Cardiac fibroblast (primary cell): ENCODE measurements at places on chromosomes 7 and 10.

- peak; percentile 22 for DNase-seq
Observed at GRCh38 chr10:123991611-123992570, 100.3 kb upstream of the CPXM2 start.

DNA sequence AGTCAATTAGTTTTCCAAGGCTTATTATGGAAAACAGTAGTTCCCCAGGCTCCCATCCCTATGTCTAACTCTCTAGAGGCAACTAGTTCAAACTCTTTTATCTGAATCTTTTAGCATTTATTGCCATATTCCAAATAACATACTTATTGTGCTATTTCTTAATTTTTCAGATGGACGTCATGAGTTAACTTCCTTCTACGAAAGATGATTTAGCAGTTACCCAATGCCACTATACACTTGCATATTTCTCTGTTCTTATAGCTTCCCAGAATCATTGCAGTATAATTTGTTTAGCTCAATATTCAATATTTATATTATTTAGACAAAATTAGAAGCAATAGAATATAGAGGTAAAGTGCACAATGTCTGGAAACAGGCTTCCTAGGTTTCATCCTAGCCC is 52.8 kb downstream of the REEP3 start:
- DNase-seq = peak; percentile 11

GRCh38 chr10:58240531-58240930 is 27.2 kb downstream of the IPMK start:
- DNase-seq = peak; percentile 69

GRCh38 chr7:80722616-80723195 is 84.3 kb downstream of the CD36 start:
- peak; percentile 98 for DNase-seq

DNA sequence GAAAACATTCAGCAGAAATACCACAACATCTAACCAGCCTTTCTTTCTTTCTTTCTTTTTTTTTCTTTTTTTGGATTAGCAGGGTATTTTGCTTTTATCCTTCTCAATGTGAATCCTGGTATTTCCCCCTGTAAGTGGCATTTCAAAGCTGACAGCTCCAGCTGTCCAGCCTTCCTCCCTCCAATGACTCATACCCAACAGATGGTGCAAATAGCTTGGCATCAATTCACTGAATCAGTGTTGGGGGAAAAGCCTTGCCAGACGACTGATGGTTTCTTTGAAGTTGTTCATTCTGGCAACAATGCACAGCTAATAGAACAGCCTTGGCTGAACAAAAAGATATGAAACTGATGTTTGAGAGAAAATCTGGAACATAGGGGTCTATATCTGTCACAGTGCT is 316.8 kb upstream of the STEAP1 start:
- peak; percentile 0 for DNase-seq

DNA sequence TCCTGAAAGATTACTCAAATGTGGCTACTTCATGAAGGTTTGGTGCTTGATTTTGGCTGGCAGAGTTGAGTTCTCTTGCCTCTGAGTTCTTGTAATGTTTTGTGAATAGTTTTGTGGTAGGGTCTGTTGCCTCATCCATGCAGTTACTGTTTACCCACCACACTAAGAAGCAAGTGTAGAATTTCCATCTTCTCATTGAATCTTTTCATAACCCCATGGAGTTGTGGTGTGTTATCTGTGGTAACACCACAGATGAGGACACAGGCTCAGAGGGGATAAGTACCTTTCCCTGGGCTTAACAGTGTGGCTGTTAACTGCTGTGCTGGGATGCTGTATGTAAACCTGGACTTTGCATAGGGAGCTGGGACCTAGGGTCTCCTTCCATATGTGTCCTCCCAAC is 186.3 kb downstream of the CAMK1D start:
- DNase-seq = no peak

DNA sequence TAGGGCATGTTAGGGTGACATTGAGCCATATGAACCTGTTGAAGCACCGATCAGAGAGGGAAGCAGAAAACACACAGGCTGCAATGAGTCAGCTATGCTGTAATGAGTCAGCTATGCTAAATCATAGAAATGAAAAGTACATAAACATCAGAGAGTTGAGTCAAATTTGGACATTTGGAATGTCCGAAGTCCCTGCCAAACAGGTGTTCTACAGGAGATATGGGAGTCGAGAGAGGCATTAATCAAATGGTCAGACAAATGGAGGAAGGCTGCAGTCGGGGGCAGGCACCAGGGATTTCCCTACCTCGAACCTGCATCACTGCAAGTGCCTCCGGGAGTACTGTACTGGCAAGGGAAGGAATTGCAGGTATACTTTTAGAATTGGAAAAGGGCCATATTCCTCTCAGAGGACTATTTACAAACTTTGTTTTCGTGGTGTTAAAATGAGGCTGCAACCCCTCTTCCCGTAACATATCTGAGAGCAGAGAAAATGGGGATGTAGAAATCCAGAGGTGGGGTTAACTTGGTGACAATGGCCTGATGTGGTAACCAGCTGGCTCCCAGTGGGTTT is 8.8 kb upstream of the ZC3HAV1 start:
- peak; percentile 32 for DNase-seq

DNA sequence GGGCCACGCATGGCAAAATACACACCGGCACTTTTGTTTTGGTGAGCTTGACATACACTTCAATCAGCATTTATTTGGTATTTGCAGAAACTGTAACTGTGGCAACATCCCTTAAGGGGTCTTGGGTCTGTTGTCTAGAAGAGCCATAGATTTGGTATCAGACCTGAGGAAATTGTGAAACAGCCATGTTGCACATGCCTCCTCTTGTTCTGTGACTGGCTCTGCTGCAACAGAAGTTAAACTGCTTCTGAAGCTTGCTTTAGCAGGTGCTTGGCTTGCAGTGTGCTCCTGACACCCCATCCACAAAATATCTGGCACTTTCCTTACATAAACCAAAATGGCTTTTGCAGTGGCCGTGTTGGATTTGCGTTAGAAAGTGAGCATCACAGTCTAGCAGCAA is 247.3 kb downstream of the GATA3 start:
- DNase-seq = no peak

DNA sequence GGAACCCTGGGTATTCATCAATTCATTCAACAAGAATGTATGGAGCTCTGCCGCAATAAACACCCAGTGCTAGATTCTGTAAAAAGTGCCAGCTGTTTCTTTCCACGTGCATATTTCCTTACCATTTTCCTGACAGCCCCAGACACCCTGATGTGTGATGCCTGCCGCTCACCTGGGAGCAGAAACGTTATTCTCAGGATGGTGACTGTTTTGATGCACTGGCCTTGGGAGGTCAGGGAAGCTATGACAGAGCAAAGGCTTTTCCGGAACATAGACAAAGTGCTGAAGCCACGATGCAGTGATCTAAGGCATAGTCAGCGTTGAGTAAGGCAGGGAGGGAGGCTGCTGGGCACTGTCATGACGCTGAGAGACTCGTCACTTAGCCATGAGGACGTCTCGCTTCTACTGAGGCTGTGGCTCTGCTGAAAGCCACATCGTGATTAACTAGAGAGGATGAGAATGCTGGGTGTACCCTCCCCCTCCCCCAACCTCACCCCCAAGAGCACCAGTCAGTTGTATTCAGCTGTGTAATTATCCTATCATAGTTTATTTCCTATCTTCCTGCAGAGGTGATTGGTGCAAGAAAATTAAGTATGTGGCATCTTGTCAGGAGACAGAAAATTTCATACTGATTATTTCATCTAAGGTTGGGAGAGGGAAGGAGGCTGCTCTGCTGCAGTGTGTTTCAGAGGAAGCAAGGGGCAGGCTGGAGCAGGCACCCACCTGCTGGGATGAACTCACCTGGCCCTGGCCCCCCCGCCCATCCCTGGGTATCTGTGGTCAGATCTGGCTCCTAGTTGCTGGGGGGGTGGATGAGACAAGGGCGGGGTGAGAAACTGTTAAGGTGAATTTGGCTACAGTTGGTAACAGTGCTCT is 48.8 kb upstream of the SMNDC1 start:
- peak; percentile 72 for DNase-seq

- DNase-seq = no peak
Observed at GRCh38 chr10:73509695-73510094, 13.9 kb upstream of the PPP3CB start.
